ENCODE measurements at places on chromosomes 1 and 21.

GRCh38 chr21:33492571-33492970, 1.1 kb upstream of the DNAJC28 start:
- DNase-seq: no peak

- DNase-seq: no peak
Measured at GRCh38 chr1:248627971-248628844, 6.7 kb downstream of the OR2T11 start.

DNA sequence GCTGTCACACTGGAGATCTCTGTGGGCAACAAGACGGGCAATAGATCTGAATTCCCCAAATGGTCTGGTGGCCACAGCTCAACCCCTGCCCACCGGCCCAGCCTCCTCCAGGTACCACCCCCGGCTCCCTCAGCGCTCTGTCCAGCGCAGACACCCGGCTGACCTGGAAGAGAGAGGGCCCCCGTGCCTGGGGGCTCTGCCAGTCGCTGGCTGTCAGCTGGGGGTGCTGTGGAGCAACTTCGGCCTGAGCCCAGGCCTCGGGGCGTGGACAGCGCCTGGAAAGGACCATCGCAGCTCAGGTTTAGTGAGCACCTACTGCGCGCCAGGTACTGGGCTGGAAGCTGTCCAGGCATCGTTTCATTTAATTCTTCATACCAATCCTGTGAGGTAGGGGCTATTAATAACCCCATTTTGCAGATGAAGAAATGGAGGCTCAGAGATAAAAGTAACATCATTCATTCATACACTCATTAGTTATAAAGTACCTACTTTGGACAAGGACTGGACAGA, 51.0 kb downstream of the AHDC1 start:
- no peak for DNase-seq

- DNase-seq: peak; percentile 63
Measured at GRCh38 chr1:248807067-248807737, 18.5 kb downstream of the SH3BP5L start.

GRCh38 chr1:90400131-90400530, 317.0 kb downstream of the BARHL2 start:
- DNase-seq: no peak

GRCh38 chr1:181637998-181638397, 154.7 kb downstream of the CACNA1E start:
- DNase-seq: no peak

DNA sequence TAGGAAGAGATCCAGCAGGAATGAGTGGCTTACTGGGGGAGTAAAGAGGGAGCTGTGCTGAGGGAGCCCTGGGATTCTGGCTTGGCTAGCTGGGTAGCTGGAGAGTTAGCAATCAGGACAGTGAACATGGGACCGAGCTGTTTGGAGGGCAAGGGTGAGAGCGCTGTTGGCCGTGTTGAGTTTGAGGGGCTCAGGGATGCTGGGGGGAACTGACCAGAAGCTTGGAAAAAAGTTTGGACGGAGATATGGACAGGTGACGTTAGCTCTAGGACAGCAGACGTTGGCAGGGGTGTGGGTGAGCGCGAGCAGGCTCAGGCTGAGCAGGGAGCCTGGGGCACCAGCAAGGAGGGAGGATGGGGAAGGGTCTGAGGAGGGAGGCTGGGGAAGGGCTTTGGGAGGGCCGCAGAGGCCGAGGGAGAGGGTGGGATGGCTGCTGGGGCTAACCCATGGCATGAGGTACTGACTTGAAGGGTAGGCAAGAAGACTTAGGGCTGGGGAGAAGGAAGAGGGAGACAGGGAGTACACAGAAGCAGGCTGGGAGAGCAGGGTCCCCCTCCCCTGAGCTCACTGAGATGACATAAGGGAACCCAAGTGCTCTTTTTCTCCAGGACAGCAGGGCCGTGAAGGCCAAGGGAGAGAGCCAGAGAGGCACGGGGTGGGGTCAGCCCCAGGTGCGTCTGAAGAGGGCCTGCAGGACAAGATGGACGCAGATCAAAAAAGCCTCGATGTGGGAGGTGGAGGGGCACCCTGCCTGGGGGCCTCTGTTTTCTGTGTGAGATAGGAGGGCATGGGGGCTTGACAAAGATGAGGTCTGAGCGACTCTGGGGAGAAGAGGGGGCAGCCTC, 8.2 kb downstream of the SH2D2A start:
- no peak for DNase-seq

GRCh38 chr1:235275223-235275622, 52.8 kb downstream of the ARID4B start:
- DNase-seq: peak; percentile 21

GRCh38 chr1:109338608-109339007, 31.8 kb upstream of the MYBPHL start:
- DNase-seq: no peak

- DNase-seq: no peak
Measured at GRCh38 chr1:100134872-100135271, 1.9 kb downstream of the TRMT13 start.

- DNase-seq: no peak
Measured at GRCh38 chr1:93427656-93428055, 20.3 kb upstream of the FNBP1L start.

- no peak for DNase-seq
Measured at GRCh38 chr1:115046751-115047150, 17.1 kb downstream of the TSHB start.

DNA sequence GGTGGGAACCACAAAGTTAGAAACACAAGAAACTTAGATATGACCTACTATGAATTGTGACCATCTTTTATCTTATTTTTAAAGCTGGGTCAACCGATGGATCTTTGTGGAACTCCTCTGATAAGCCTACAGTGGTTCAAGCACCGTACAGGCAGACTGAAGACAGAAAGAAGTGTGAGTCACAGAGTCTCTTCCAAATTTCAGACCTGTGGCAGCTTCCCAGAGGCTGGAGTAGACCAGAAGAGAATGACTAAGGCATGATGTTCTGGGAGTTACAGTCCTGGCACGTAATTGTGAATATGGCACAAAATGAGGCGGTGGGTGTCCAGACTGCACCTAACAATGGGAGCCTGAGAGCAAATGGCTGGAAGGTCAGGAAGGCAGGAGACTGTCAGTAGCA, 70.0 kb downstream of the LMO4 start:
- no peak for DNase-seq

GRCh38 chr1:60185684-60186083, 112.1 kb upstream of the C1orf87 start:
- DNase-seq: no peak

DNA sequence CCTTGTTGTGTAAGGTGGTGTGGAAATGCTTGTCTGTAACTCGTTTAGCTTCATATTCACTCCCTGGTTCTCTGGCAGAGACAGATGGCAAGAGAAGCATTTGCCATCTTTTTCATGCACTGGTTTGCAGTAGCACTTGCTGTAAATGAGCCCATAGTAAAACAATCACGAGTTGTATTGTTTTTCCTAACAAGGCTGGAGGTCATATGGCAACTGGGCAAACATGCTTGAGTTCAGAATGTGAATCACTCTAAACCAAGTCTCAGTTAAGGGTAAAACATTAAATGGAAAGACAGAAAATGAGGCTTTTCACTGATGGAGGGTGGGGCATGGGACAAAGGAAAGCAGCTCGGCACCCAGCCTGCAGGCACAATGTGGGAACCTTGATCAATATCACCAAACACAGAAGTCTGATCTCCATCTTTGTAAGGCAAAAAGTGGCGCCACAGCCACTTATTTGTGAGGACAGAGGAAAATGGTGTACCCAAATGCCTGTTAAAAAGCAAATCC, 26.5 kb upstream of the LPAR3 start:
- no peak for DNase-seq

DNA sequence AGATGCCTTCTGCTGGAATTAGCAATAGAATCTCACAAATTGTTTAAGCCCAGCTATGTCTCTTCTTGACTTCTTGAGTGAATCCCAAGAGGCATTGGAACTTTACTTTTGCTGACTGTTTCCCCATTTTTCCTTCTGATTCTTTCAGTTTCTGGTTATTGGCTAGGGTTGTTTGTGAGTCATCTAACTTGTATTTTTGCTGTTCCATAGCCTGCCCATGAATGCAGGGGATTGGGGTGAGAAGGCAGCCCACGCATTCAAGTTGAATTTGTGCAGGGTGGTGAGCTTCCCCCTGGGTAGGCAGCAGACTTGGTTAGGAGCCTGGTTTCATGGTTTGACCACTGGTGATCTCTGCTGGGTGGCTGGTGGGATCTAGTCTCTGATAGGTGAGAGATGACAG, 10.4 kb upstream of the KLF17 start:
- DNase-seq: no peak

DNA sequence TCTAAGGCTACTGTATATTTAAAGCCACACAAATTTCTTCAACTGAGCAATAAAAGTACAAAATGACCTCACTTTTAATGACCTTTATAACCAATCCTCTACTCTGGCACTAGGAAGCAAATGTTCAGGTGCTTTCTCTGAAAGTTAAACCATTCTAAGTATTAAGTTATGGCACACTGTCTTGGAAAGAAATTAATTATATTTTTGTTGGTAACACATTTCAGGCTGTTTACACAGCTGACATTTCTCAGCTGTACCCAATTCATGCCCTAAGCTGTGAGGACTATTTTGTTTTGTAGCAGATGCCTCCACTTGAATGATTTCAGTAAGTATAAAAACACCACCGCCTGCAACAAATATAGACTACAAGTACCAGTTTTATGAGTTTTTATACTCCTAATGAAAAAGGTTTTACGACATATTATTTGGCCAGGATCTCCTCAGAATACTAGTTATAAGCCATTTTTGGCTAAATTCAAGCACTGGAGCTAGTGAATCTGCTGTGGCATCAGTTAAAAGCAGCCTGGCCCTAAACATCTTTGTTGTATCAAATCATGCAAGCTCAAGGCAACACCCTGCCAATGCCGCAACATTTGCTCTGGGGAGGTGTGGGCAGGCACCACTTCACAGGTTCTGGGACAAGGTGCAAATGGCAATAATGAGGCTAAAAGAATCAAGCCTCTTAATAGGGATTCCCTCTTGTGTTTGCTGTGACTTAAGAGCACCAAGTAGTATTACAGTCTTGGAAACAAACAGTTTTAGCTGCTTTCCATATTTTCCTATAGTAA, 228.4 kb upstream of the DMRTA2 start:
- no peak for DNase-seq

DNA sequence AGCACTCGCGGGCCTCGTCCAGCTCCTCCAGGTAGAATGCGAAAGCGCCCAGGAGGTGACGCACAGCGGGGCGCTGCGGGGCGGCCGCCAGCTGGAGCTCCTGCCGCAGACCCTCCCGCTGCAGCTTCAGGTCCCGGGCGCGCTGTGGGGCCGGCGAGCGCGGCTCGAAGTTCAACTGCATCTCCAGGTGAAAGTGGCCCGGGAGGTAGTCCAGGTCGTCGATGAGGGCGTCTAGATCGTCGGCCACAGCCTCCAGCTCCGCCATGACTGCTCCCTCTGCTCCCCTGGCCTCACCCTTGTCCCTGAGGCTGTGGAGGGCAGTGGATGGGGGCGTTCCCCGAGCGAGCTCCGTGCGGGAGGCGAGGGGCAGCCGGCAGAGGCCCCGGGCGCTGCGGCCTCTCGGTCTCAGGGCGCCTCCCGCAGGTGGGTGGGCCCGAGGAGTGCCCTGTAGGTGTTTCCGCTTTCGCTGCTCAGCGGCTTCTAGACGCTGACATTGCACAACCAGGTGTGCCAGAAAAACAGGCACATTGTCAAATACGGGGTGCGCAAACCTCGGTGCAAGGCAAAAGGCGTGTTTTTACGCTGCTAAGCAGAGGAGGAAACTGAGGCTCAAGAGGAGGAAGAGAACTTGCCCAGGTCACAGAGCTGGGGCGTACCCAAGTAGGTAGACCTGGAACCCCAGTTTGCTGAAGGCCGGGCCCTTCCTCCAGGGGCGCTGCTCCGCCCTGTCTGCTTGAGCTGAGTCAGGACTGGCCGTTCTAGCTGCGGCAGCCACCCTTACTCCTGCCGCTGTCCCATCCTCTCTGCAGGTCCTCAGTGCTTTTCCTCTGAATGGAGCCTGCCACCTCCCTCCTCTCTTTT, at the start of gene TTC22:
TSS of gene TTC22 (minus strand) at position 425 of the 861 bp plus-strand sequence. CDS start at position 265, 160 bp downstream.
- peak; percentile 71 for DNase-seq

DNA sequence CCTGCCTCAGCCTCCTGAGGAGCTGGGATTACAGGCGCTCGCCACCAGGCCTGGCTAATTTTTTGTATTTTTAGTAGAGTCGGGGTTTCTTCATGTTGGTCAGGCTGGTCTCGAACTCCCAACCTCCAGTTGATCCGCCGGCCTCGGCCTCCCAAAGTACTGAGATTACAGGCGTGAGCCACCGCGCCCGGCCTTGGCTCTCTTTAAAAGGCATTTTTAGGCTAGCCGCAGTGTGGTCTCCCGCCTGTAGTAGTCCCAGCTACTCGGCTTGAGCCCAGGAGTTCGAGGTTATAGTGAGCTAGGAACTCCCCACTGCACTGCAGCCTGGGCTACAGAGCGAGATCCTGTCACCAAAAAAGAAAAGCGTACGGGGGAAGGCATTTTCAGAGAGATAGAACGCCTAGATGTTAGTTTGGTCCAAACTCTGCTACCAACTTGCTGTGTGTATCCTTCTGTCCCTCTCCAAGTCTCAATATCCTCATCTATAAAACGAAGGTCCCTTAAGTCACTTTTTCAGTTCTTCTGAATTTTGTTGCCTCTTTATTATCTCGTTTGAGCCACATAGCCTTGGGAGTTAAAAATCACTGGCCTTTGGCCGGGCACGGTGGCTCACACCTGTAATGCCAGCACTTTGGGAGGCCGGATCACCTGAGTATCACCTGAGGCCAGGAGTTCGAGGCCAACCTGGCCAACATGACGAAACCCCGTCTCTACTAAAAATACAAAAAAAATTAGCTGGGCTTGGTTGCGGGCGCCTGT, 734 bp downstream of the MED18 start:
- DNase-seq: no peak

DNA sequence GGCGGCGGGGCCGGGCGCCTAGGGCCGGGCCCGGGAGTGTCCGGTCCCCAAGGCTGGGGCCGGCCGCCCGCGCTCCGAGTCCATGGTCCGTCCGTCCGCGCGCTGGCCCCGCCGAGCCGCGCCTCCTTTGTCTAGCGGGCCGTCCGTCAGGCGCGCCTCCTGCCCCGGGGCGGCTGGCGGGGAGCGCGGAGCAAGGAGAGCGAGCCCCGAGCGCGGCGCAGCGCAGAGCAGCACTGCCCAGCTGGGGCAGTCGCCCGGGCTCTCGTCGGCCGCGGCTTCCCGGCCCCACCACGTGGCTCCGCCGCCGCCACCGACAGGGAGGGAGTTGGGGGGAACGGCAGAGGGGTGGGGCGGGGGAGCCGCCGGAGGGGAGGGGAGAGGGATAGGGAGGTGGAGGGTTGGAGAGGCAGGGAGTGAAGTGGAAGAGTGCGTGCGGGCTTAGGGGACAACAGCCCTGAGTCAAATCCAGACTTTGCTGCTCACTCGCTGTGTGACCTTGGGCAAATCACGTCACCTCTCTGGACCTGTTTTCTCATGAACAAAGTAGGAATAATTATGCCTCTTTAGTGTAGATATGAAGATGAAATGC, at the start of gene NKAIN1:
TSS of gene NKAIN1 (minus strand) at position 235 of the 589 bp plus-strand sequence. CDS start 340 bp downstream, outside the sequence.
- DNase-seq: no peak

GRCh38 chr1:197481101-197481500, 213.0 kb downstream of the CRB1 start:
- peak; percentile 11 for DNase-seq

DNA sequence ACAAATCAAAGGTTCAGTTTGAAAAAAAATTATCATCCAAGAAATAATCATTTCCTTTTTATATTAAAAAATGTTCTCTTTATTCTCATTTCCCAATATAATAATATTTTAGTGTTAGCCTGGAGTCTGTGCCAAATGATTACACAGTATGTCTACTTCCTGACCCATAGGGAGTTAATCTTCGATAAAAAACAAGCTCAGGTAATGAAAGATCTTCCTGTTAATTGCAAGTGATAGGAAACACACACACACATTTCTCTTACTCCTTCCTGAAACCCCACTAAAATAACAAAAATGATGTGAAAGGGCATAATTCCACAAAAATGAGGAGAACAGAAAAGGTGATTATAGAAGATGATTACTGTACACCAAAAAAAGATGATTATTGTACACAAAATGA, 123.5 kb upstream of the CXADR start:
- DNase-seq: no peak
